ENCODE measurements at places on chromosomes 13 and 19.

- DNase-seq, result no peak
These were observed 135.7 kb downstream of the DNAJC15 start for GRCh38 chr13:43159026-43159461.

DNA sequence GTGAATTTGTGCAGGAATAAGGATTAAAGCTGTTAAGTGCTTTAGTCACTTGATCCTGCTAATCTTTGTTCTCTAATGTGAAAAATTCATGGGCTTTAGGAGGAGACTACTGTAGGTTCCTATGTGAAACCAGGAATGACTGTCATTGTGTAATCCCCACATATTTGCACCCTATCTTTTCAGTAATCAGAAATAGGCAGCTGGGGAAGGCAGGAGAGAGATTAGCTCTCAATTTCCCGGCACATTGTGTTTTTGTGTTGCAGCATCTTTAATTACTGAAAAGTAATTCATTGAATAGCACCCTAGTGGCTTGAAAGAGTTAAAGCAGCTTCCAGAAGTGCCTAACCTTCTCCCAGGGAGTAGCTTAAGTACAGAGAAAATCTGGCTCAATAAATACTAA is 282.9 kb downstream of the OLFM4 start:
- DNase-seq, result no peak

DNA sequence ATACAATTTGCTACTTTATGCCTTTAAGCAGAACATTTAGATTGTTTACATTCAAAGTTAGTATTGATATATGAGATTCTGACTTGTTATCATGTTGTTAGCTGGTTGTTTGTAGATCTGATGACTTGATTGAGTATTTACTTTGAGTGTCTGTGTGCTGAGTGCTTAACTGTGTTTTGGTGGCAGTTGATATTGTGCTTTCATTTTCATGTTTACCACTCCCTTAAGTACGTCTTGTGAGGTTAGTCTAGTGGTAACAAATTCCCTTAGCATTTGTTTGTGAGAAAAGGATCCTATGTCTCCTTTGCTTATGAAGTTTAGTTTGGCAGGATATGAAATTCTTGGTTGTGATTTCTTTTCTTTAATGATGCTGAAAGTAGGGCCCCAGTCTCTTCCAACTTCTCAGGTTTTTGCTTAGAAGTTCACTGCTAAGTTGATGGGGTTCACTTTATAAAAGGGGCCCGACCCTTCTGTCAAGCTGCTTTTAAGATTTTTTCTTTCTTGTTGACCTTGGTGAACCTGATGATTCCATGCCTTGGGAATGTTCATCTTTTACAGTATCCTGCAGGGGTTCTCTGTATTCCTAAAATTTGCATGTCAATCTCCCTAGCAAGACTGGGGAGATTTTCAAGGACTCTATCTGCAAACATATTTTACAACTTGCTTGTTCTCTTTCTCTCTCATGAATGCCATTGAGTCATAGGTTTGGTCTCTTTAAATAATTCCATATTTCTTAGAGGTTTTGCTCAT is 1095.4 kb upstream of the PCDH20 start:
- no peak for DNase-seq

- no peak for DNase-seq
These were observed 7.1 kb upstream of the ERVV-2 start for GRCh38 chr19:53037101-53038097.

DNA sequence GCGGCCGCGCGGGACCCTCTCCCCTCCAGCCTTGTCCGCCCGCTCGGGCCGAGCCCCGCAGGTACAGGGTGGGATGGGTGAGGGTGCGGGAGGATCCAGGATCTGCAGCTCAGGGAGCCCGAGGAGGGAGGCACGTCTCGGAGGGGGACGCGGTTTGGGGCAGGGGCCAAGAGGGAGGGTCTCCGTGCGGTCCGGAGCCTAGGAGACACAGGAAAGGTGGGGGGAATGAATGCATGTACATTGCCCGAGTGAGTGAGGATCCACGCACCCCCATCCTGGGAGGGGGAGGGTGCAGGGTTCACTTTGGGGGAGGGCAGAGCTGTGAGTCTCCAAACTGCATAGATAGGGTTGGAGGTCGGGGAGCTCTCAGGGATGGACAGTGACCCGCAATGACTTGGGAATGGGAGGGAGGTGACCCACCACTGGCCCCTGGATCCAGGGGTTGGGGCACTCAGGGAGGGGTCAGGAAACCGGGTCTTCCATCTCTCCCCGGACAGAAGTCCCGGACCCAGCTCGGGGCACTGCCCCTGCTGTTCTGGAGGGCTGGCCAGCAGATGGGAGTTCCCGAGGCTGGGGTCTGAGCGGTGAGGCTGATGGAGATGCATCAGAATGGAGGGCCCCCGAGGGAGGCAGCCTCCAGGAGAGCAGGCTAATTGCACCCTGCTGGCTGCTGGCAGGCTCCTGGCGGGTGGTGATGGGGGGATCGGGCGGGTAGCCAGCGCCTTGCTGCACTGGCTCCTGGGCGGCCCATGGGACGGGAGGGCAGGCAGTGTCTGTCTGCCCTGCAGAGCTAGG is 547 bp downstream of the KCNN1 start:
- no peak for DNase-seq

GRCh38 chr19:3284759-3285646 is 60.5 kb downstream of the CELF5 start:
- peak; percentile 93 for DNase-seq

- peak; percentile 76 for DNase-seq
These were observed 2.3 kb upstream of the HAS1 start for GRCh38 chr19:51726049-51726448.

Data from lower leg skin (tissue), 4 donors.